ENCODE measurements at places on chromosomes 5 and 9. TPM values are rescaled to one million over a fixed set of nuclear protein-coding genes. Genes with fewer than 3 reads are reported as not detected.
A peak's percentile ranks its signal among the peaks of the same experiment; 100 is the strongest.

DNA sequence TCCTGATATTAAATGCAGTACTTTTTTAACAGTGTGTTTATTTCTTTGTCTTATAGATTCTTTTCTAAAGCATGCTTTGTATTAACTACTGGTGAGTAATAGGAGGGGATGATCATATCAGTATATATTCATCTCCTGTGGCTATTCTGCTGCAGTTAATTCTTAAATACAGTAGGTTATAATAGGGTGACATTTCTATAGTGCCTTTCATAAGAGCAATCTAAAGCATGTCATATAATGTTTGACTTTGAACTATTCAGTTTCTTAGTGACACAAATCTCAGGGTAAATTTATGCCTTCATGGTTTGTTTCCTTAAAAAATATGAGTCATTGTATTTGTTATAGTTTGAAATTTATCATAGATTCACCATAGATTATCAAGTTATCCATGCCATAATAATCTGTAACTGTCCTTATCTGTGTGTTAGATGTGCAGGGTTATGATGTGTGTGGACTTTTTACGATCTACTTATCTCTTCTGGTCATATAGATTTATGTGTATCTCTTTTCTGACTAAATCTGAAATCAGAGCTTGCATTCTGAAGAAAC lies 1019.5 kb downstream of the NR2F1-AS1 start:
- no peak for DNase-seq

Gene ORM2
- not detected for total RNA-seq

DNA sequence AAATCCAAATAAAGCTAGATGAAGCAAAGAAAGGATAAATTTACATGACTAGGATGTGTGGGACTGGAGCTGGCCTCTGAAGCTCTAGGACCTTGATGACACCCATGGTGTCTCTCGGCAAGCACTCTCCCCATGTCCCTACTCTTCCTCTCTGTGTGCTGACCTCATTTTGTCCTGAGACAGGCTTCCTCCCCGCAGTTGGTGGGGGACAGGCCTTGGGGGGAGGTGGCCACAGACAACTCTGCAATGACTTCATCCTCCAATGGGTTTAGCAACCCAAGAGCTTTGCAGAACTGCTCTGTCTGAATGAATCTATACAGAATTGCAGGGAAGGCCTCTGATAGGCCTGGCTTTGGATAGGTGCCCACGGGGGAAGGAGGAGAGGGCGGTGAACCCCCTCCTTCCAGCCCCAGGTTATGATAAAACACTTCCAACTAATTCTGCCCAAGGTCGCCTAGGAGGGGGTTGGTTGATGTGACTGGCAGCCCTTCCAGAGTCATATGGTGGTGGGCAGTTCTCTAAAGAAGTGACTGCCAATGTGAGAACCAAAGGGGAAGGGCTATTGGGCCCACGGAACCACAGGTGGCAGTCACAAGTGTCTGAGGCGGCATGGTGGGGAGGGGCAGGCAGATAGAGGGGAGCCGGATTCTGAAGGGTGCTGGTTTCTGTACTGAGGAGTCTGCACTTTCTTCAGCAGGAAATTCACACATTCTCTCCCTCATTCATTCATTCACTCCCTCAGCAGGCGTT lies 6.0 kb downstream of the SLC6A7 start:
- no peak for DNase-seq

- DNase-seq, result no peak
Observed at GRCh38 chr5:10490927-10491672, 49.4 kb downstream of the ROPN1L start.

DNA sequence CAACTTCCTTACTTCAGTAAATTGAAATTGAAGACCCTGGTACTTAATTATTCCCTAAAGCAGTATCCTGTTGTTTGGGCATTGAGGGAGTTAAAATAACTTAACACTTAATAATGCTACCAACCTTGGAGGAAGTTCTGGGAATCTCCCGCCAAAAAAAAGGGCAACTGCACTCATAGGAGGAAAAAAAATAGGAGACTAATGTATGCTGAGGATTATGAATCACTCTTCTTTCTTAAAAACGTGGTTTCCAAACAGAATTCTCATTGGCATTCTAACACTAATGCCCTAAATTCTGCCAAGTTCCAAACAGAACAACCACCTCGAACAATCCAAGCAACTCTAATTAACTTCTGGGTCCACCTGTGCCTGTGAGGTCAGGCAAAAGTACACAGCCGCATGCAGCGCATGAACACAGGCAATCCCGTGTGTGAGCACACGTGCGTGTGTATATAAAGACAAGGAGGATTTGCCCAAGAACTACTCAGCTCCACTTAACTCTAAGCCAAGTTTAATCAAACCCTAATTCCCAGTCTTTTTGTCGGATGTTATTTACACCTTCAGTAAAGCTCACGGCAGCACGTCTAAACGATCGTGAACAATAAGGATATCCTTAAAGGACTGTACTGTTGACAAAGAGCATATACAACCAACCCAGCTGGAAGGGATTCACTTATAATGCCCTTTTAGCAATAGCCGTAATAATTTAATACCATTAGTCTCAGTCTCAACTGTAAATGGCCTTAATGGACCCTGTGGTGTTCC lies 78.4 kb downstream of the EBF1 start:
- DNase-seq, result no peak

GRCh38 chr5:960551-960950 lies 48.1 kb upstream of the NKD2 start:
- no peak for DNase-seq

DNA sequence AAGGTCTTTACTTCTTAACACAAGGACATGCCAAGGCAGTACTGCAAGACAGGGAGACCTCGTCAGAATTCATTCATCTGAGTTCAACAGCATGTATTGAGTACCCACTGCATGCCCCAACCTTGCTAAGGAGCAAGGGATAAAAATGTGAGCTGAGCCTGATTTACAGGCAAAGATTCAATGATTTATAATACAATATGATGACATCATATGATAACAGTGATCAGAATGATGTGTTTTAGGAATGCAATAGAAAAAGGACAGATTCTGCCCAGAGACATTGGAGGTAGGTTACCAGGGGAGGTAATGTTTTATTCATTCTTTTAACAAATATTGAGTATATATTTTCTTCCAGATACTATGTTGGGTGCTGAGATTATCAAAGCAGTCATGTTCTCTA lies 406.6 kb downstream of the ARHGEF28 start:
- no peak for DNase-seq

Gene SLC6A19
- total RNA-seq, result not detected

Gene MARCOL
- total RNA-seq, result not detected

DNA sequence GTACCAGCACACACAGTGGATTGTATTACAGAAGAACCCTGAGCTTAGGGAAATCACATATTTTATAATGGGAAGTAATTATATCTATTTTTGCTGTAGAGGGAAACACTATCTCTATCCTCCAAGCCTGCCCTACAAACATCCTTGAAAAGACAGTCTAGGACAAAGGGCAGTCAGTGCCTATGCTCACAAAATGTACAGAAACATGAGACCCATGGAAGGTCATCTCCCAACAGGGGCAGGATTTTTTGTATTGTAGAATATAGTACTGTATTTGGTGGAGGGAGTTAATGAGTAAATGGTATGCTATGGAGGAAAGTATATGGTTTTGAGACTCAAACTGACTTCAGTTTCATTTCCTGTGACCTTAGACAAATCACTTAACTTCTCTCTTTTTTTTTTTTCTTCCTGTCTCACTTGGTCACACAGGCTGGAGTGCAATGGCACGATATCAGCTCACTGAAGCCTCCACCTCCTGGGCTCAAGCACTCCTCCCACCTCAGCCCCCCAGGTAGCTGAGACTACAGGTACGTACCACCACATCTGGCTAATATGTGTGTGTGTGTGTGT lies 5.8 kb upstream of the RAB14 start:
- no peak for DNase-seq

Gene FOXD4
- total RNA-seq, result 1.2 TPM

GRCh38 chr5:96963267-96963666 lies 27.4 kb downstream of the LNPEP start:
- peak; percentile 9 for DNase-seq
